ENCODE measurements at places on chromosomes 5 and 9.

- no peak for DNase-seq
Measured at GRCh38 chr5:136194576-136194975, 1.6 kb upstream of the SMIM32 start.

DNA sequence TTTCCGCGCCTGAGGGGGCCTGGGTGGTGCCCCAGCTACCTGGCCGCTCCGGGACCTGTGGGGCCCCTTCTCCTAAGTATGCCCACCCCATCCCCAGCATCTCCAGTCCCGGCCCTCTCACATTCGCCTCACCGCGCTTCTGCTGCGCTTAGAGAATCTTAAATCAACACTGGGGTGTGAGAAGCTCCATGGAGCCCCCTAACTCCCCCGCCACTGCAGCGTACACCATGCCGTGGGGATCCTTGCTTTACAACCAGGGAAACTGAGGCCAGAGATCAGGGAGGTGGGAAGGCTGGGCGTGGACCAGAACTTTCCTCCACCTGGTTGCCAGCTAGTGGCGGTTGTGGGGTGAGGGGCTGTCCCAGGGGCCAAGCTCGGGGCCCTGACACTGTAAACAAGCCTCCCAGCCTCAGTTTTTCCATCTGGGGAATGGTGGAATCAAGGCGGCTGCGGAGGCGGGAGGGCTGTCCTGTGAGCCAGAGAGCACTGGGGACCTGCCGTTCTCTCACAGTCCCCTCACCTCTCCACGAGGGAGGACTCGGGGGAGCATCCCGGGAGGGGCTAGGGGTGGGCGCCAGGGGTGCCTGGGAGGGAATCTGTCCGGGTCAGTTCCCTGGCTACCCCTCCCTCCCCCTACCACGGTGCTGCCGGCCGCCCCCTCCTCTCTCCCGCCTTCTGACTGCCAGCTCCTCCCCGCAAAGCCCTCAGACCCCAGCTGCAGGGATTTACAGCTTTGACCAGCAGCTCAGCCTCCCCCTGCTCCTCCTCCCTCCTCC lies 161.2 kb downstream of the C9orf50 start:
- no peak for DNase-seq

GRCh38 chr9:123129423-123129822 lies 96.0 kb downstream of the GPR21 start:
- DNase-seq = no peak

DNA sequence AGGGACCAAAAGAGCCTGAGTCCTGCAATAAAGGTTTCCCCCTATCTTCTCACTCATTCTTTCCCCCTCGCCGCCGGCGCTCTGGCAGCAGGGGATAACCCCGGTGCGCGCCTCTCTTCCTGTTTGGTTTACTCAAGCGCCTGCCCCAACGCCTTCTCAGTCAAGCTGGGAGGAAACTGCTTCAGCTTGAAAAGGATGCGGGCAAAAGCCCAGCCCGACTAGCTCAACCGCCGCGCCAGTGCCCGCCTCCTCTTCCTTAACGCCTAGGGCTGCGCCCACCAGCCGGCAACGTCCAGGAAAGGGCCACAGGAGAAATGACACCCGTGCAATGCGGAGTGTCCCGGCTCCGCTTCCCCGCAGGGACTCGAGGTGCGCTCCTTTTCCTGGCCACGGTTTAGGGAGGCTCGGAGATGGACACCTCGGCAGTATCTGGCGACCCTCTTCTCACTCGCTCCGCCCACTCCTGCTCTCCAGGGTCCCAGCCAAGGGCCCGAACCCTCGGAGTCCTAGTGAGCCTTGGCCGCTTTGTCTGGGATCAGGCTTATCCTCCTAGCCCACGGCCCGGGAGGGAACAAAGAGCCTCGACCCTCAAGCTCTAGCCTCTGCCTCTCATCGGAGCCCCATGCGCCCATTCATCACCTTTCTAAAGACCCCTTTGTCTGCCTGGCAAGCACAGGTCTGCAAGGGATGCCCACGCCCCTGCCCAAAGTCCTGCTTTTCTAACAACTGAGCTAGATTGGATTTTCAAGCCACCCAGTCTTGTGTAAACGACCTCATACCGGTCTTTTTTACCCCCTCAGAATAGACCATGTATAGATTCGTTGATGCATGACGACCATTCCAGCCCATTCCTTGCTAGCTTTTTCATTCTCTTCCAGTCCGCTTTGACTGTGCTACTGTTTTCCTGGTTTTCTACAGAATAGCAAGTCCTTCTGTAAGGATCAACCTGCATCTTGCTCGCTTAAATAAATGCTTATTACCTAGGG lies 2.0 kb downstream of the ST8SIA4 start:
- DNase-seq = peak; percentile 90

GRCh38 chr5:17065458-17065857 lies 129.4 kb upstream of the MYO10 start:
- DNase-seq = no peak

- no peak for DNase-seq
Measured at GRCh38 chr5:5584236-5584745, 161.8 kb downstream of the ICE1 start.

GRCh38 chr9:79357194-79357593 lies 214.6 kb upstream of the TLE4 start:
- DNase-seq = no peak
